ENCODE measurements at places on chromosomes 16 and 17.

DNA sequence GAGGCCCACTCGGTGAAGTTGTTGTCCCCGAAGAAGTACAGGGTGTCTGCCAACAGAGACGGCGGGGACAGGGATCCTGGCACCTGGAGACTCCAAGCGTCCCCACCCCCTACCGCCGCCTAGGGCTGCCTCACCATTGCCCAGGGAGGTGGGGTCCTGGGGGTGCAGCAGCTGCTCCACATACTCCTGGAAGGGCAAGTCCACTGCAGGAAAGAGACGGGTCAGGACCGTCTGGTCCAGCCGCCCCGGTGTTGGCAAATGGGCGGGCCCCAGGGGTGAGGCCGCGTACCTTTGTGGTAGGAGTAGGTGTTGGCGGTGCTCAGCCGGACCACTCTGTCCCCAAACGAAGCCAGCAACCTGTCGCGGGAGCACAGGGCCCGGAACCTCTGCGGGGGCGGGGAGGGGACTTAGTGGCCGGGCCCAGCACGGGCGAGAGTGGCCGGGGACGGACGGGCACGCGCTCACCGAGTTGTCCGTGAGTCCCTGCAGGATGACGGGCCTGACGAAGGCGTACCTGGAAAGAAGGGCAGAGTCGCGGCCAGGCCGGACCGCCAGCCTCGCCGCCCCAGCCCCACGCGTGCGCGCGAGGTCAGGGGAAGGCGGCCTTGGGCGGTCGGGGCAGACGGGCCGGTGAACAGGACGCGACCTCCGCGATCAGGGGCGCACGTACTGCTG lies 601 bp downstream of the JMJD8 start:
- no peak for DNase-seq

DNA sequence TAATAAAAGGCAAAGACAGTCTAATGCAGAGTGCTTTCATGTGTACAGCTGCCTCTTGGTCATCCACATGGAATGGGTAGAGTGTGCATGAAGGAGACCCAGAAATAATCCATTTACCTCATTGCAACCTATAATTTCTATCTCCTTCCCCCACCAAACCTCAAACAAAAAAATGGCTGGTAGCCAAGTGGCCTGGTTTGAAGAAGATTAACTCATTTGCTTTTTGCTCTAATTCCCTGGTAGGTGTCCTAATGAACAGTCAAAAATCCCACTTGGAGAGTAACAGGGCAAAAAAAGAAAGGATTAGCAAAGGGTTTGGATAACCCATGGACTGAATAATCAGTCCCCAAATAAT lies 13.0 kb upstream of the LYRM9 start:
- no peak for DNase-seq

DNA sequence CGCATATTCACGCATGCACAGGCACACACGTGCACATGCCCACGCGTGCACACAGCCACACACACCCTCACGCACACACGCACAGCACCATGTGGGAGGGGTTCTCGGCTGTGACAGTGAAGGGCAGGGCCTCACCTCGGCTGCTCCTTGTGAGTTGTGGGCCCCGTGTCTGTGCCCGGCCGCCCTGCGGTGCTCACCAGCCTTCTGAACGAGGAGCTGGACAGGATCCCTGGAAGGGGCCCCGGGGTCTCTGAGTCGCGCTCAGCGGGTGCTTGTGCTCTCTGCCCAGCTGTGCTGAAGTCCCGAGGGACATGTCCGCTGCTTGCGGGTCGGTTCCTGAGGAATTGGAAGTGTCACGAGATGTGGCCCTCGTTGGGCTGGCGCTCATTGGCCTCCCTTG lies 16.1 kb downstream of the TSC2 start:
- no peak for DNase-seq

- no peak for DNase-seq
Measured at GRCh38 chr16:3471518-3472176, 23.6 kb downstream of the C16orf90 start.

DNA sequence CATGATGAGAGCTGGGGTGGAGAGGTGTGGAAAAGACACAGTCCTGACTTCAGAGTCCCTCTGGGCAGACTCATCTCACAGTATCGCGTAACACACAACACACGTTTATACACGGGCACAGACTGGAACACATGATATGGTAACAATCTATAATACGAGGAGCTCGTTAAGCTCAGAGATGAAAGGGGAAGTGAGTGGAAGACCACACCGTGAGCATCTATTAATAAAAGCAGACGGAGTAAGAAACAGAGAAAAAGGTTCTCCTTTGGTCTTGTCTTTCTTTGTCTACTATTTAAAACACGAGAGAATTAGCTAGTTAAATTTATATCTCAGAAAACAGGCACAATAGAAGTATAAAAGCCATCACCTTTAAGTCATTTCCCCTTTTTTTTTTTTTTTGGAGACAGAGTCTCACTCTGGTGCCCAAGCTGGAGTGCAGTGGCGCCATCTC lies 13.5 kb downstream of the ANKRD11 start:
- no peak for DNase-seq
